Subcutaneous adipose tissue (tissue), 4 donors: ENCODE measurements at places on chromosomes 7 and 10. TPM values are rescaled to one million over a fixed set of nuclear protein-coding genes. Genes with fewer than 3 reads are reported as not detected.

Gene IFIT1B
- not detected for total RNA-seq

Gene SPDYE8
- total RNA-seq: not detected

Gene AS3MT
- 4.0 TPM for total RNA-seq

Gene PCLO
- total RNA-seq: 0.34 TPM

Gene FAM171A1
- 9.2 TPM for total RNA-seq

Gene C10orf62
- total RNA-seq: 0.94 TPM
